ENCODE measurements at places on chromosomes 3 and 15. TPM values are rescaled to one million over a fixed set of nuclear protein-coding genes. Genes with fewer than 3 reads are reported as not detected.

DCLK3 gene
- total RNA-seq: not detected

PLSCR2 gene
- total RNA-seq: not detected

NMNAT3 gene
- total RNA-seq: 8.3 TPM

BOC gene
- 20.4 TPM for total RNA-seq

DNA sequence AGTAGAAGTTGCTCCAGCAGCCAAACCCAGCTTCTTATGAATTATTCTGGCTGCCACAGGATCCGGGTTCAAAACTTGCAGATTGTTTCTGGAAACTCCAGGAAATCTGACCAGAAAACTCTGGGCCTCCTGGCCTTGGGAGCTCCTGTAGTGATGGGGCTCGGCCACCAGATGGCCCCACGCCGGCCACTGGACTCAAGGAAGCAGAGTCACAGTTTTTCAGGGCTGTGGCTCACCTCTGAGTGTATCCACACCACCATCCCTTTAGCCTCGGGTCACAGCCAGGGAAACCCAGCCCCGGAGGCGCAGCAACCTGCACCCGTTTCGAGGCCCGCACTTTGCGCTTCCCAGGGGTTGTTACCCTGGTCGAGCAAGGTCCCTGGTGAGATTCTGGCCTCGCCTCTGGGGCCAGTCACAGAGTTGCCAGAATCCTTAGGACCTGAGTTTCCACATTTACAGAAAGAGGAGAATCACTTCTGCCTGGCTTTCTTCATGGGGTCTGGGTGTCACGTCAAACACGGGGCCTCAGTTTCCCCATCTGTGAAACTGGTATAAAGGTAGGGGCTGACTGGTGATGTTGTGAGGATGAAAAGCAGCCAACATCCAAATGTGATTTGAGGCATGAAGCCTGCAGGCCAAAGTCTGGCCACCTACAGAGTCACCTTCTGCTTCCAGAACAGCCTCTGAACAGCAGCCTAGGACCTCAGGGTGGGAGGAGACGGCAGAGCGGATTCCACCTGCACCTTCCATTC lies 53.5 kb upstream of the LCTL start:
- DNase-seq: peak; percentile 88

DNA sequence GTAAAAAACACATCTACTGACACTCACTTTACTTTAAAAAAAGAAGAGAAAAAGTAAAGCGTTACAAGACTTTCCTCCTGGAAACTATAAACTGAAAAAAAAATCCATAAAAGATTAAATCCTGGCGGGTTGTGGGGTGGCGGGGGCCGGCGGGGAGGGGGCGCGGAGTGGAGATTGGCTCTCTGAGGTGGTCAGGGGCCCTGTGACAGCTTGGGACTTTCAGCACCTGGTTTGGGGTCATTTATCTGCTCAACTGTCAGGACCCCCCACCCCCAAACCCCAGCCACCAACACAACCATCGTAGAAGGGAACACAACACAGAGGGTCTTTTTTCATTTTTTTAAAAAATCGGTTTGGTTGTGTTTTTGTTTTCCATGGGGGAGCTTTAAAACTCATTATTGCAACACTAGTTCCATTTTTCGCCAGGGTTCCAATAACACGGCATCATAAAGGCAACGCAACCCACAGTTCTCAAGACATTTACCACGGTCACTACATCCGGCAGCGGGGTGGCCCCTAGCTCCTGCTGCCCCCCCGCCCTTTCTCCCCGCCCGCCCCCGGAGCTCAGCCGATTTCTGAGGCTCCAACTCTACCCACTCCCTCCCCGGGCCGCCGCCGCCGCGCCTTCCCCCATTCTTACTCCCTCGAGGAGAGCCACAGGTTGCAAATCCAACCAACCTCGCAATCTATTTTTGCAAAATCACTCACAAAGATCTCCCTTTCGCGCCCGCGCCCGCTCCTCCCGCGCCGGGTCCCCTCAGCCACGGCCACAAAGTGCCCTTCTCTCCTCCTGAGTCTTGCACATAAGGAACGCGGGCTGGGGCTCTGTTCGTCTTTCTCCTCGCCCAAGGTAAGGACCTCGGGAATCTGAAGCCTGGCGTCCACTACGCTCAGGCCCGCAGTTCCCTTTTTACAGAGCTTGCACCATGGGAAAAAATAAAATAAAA lies 1.8 kb downstream of the BCL6 start:
- DNase-seq: peak; percentile 73

- DNase-seq: peak; percentile 23
Measured at GRCh38 chr15:41881920-41882688, 11.7 kb downstream of the SPTBN5 start.

- DNase-seq: peak; percentile 5
Measured at GRCh38 chr3:60839246-60839645, 412.0 kb downstream of the FHIT start.

Measured in hepatocyte (in vitro differentiated cells).